ENCODE measurements at places on chromosomes 3 and 15.
A peak's percentile ranks its signal among the peaks of the same experiment; 100 is the strongest.

- no peak for DNase-seq
Observed at GRCh38 chr3:56890448-56891091, 88.8 kb upstream of the ARHGEF3 start.

GRCh38 chr3:16404349-16404895, 109.1 kb downstream of the RFTN1 start:
- DNase-seq = no peak

DNA sequence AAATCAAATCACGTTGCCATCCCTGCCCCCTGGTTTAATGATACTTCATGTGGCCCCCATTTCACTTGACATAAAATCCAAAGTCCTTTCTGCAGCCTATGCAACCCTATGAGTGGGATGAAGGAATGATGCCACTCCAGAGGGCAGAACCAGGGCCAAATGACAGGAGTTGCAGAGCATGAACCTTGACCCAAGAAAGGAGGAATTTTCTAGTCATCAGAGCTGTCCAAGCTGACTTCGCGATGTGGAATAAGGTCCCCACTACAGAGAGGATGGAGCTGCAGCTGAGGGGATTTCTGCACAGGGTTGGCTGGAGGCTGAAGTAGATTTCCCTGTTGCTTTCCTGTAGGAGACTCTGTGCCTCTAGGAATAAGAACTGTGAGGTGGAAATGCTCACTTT, 15.8 kb upstream of the EPHB3 start:
- DNase-seq = no peak

DNA sequence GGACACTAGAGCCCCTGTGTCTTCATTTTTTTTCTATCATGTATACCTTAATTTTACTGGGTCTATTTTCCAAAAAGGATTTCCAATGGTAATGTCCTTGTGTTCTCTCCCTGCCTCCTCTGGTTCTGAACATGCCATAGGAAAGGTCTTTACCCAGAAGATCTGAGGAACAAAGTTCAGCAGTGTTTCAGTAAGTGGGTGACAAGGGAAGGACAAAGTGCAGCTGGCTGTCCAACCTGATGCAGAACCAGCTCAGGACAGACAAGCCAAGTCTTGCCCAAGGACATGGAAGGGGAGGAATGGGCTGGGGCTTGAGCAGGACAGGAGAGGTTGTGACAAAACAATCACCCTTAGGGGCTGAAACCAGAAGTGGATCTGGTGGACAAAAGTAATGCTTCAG, 61.2 kb upstream of the STRIT1 start:
- no peak for DNase-seq

- no peak for DNase-seq
Observed at GRCh38 chr3:72280876-72281275, 495.9 kb upstream of the PROK2 start.

GRCh38 chr3:53161450-53161819, 426 bp downstream of the PRKCD start:
- DNase-seq = no peak

- no peak for DNase-seq
Observed at GRCh38 chr3:141326626-141327025, 41.7 kb upstream of the ZBTB38 start.

GRCh38 chr3:129539206-129539605, 3.8 kb upstream of the H1-8 start:
- no peak for DNase-seq

DNA sequence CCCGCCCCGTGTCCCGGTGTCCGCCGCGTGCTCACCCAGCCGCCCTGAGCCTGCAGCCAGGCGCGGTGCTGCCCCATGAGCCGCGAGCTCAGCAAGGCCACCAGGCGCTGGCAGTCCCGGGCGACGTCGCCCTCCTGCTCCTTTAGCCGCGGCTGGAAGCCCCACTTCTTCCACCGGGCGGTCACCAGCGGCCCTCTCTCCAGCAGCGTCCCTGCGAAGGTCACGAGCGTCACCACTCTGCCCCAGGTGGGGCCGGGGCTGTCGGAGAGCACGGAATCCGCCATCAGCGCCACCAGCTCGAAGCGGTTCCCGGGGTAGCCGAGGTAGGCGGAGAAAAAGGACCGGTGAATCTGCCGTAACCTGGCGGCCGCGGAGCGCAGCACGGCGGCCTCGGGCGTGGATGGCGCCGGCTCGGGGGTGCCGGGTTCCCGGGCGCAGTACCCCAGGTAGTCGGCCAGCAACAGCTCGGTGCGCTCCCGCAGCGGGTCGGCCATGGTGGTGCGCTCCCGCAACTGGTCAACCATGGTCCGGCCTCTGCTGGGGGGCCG, 298 bp downstream of the BCL2L10 start:
- no peak for DNase-seq

DNA sequence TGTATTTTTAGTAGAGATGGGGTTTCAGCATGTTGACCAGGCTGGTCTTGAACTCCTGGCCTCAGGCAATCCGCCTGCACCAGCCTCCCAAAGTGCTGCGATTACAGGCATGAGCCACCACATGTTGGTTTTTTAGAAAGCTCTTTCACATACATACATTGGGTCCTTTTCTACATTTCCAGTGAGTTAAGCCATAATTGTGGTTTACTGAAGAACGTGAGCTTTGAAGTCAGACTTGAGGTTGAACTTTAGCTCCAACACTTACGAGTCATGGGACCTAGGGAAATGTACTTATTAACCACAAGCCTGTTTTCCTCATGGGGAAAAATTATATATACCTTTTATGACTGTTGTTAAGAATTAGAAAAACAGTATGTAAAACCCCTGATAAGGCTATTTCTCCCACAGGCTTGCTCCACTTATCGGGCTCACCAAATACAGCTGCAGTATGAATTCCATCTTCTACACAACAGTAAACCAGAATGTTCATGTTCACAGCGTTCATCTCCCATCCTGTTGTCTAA, 39.0 kb downstream of the GPR160 start:
- peak; percentile 45 for DNase-seq

DNA sequence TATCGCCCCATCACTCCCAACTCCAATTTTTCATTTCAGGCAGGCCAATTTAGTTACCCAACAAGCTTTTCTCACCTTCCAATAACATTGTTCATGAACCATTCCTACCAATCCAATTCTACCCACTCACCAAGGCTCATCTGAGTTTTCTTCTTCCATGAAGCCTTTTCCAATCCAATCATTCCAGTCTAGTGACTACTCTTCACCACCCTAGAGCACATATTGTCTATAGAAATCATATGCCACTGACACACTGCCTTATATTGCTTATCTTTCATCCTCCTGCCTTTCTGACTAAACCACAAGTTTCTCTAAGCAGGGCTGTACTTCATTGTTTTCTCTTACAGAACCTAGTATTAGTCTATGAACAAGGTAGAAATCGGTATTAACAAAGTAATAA, 11.4 kb downstream of the CCDC14 start:
- peak; percentile 32 for DNase-seq

DNA sequence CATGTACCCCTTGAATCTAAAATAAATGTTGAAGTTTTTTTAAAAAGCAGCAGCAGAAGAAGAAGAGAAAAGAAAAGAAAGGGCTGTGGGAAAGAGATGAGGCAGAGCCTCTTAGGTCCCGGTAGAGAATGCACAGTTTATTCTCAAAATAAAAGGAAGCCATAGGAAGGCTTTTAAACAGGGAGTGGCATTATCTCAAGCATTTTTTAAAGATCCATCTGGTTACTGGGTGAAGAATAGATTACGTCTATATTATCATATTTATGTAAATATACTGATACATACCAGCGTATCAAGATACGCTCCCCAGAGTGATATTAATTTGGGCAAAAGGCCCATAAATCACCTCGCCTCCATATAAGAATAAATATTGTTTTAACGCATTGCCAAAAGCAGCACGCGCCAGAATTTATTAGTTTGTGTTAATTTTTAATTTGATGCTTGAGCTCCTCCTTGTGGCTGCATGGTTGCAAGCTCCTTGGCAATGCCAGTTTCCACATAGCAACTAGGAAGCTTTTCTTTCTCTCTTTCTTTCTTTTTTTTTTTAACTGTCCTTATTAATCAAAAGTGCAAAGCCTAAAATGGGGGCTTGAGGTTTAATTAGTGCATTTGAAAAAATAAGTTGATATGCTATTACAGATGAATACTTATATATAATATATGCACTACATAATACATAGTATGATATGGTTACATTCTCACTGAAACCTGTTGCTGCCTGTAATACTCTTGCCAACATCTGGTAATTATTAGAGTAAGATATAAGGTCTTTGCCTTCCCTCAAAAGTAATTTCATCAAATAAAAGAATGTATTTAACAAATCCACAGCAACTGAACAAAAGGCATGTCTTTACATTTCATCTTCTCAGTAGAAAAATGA, 242.8 kb upstream of the UBE2E2 start:
- DNase-seq = no peak

GRCh38 chr3:117035745-117036144, 326.2 kb downstream of the TUSC7 start:
- DNase-seq = no peak

DNA sequence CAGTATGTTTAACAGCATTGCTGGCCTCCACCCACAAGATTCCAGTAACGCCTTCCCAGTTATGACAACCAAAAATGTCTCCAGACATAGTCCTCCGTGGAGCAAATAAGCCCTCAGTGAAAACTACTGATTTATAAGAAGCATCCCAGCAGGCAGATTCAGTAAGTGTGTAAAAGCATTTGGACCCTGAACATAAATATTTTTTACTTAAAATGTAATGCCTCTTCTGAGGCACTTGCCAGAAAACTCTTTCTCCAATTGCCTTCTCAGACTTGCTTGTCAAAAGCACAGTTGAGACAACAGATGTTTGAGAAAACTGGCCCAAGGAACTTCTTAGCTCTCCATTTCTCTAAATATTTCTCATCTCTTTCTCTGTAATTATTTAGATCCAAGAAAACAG, 31.8 kb upstream of the DCLK3 start:
- DNase-seq = no peak

DNA sequence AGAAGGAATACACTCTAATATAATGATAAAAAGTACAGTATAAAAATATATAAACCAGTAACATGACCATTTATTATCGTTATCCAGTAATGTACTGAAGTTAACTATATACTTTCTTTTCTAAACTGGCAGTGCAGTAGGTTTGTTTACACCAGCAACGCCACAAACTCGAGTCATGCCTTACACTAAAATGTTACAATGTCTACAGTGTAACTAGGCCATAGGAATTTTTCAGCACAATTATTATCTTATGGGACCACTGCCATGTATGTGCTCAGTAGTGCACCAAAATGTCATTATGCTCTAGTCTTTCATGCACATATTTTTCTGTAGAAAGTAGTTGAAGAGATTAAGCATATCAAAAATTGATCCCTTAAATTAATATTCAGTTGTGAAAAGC, 609.8 kb upstream of the BCHE start:
- no peak for DNase-seq

GRCh38 chr15:79643393-79643792, 211.3 kb downstream of the MINAR1 start:
- no peak for DNase-seq

- no peak for DNase-seq
Observed at GRCh38 chr15:27527490-27528067, 556.6 kb downstream of the GABRG3 start.

DNA sequence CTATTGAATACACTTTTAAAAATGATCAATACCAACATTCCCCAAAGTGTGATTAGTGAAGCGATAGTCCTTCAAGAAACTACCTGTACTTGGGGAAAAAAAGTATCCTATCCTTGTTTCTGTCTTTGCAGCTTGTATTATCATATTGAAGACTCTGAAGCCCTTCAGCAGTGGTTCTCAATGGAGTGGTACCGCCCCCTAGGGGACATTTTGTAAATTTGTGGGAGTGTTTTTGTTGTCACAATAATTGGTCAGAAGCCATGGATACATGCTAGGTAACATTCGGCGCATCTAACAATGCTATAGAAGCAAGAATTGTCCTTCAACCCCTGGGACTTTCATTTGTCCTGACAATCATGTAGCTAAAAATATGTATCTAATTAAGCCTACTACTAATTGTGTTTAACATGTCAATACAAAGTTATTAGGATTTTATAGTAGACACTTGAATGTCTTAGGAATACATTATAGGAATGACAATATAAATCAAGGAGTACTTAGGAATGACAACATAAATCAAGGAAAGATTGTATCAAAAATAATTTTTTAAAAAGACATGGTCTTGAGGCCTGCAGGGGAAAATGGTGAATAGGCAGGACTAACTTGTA, 53.7 kb downstream of the NMD3 start:
- DNase-seq = peak; percentile 26

DNA sequence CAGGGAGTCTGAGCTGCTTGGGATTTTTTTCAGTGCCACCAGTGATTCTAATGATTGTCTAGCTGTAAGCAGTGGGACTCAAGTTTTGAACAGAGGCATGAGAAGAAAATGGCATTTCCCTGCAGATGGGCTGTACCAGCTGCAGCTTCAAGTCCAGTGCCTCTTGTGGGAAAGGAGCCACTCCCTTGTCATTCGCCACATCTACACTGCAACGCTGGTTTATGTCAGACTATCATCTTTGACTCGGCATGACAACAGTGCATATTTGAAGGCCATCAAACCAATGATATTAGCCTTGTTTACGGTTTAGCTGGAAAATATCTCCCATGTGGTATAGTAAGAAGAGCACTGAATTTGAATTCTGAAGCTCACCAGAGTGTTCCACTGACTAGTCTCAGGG, 22.2 kb downstream of the SCG5 start:
- no peak for DNase-seq

DNA sequence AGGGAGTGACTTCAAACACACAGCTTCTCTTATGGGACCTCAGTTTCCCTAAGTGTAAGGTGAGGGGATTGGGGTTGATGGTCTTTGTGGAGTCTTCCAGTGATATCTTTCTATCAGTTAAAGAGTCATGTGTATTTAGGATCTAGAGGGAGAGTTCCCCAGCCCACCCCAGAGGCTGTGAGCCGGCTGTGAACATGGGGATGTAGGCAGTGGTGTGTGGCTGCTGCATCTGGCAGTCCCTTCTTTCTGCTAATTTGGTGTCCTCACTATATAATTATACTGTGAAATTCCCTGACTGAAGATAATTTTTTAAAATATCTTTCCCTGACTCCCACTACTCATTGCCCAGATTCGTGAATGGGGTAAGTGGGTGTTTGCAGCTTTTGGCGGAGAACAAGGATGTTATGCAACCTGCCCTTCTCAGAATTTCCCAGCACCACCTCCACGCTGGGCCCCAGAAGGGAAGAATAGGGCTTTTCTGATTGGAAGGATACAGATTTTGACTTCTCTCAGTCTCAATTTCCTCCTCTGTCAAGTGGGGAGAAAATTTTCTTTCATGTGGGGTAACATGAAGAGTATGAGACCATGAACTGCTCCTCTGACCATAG, 79.0 kb upstream of the RASGRF1 start:
- no peak for DNase-seq

DNA sequence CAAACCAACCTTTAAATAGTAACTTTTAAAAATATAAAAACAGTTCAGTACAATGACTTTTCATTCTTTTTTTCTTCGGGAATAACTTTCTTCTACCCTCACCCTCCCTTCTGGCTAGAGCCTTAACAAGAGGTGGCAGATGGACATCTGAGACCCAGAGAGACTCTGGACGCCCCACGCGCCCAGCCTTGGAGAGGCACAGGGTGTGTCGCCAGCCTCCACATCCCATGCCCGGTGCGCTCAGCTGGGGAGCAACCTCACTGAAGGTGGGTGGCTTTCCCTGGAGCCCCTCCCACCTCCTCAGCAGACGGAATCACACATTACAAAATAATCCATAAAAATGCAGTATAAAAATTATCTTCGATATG, 49.5 kb downstream of the TLE3 start:
- DNase-seq = no peak

GRCh38 chr3:63791974-63792373, 27.1 kb upstream of the C3orf49 start:
- DNase-seq = no peak

All from AG04450 (cell line).